ENCODE measurements at places on chromosomes 13 and 19. TPM values are rescaled to one million over a fixed set of nuclear protein-coding genes. Genes with fewer than 3 reads are reported as not detected.

FNDC3A gene
- 55.5 TPM for total RNA-seq

SIRT2 gene
- 52.1 TPM for total RNA-seq

ZNF497 gene
- 1.2 TPM for total RNA-seq

PTPRS gene
- total RNA-seq, result 67.2 TPM

TYROBP gene
- 407 TPM for total RNA-seq

C1QTNF9 gene
- 0.18 TPM for total RNA-seq

ZNF20 gene
- total RNA-seq, result 4.8 TPM

ZNF773 gene
- total RNA-seq, result 7.2 TPM

WDR87 gene
- not detected for total RNA-seq

CGB3 gene
- total RNA-seq, result not detected

PSG7 gene
- total RNA-seq, result not detected

ZNF681 gene
- 2.7 TPM for total RNA-seq
